ENCODE measurements at places on chromosomes 2 and 18.

GRCh38 chr2:118857677-118858484, 10.4 kb upstream of the EN1 start:
- peaks cover 97% of the 10 kb centered on the region for H3K27me3 ChIP-seq
- peak overlapping the region; percentile 53 for H3K4me3 ChIP-seq
- DNase-seq = no peak

DNA sequence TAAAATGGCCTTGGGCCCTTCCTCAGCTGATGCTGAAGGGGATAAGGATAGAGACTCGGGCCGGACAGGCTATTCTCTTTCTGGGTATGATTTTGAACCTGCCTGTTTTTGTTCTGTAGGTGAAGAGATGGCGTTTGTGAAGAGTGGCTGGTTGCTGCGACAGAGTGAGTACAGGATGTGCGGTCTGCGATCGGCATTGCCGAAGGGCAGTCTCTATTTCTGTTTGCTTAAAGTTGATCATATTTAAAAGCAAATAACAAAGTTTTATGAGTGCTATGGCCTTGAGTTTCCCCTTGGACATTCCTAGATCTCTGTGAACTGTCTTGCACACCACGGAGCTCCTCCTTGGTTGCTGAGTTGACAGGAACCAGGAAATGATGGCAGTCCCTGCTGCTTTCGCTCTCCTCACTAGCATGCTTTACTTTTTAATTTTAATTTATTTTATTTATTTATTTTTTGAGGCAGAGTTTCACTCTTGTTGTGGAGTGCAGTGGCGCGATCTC, 15.7 kb downstream of the PLEKHB2 start:
- peaks cover 39% of the 10 kb centered on the region for H3K36me3 ChIP-seq
- H3K4me3 ChIP-seq = no peak overlapping the region
- H3K27ac ChIP-seq = no peak overlapping the region
- DNase-seq = no peak
- no peaks in the 10 kb centered on the region for H3K27me3 ChIP-seq

- no peak for DNase-seq
- H3K27ac ChIP-seq = no peak overlapping the region
- no peaks in the 10 kb centered on the region for H3K36me3 ChIP-seq
- H3K4me1 ChIP-seq = peaks cover 1% of the 10 kb centered on the region
These were observed 520.3 kb downstream of the SOX11 start for GRCh38 chr2:6212491-6212890.

DNA sequence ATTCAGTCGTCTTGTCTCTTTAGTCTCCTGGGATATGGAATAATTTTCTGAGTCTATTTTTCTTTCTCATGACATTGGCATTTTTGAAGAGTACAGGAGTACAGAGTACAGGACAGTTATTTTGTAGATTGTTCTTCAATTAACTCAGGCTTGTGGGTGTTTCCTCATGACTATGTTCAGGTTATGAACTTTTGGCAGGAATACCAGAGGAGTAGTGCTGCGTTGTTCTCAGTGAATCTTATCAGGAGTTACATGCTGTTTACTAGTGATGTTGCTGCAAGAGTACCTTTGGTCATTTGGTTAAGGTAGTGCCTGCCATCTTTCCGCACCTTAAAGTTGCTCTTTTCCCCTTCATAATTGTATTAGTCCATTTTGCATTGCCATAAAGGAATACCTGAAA, 41.3 kb upstream of the AGFG1 start:
- no peak overlapping the region for H3K4me3 ChIP-seq
- H3K36me3 ChIP-seq = no peaks in the 10 kb centered on the region
- DNase-seq = no peak
- H3K27ac ChIP-seq = no peak overlapping the region
- H3K4me1 ChIP-seq = no peaks in the 10 kb centered on the region

DNA sequence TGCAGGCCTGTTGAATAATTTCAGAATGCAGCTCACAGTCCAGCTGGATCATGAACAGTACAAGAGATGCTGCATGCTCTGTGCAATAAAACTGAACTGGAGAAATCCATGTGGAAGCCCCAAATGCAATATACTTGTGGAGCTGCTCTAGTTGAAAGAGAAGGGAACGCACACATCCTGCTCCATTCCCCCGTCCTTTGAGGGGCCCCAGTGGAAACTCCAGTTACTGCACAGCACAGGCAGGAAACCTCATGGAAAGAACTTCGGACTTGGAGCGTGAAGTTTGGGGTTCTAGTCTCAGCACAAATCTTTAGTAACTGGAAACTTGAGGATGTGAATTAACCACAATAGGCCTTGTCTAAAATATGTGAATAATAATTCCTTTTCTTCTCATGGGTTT, 73.2 kb downstream of the PLA2R1 start:
- no peak for DNase-seq
- H3K4me1 ChIP-seq = no peaks in the 10 kb centered on the region
- H3K27me3 ChIP-seq = no peaks in the 10 kb centered on the region

DNA sequence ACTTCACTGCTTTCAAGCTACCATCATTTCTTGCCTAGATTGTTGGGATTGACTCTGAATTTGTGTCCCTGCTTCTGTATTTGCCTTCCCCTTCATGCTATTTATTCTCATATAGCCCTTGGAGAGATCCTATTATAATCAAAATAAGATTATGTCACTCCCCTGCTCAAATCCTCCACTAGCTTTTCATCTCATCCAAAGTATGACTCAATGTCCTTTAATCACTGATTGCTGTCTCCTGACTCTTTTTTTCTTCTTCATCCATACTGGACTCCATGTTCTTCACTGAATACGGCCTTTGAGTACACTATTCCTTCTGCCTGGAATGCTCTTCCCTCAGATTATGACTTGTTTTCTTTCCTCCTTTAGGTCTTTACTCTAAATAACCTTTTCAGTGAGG, 5.0 kb downstream of the RBKS start:
- no peak for DNase-seq
- H3K4me3 ChIP-seq = no peak overlapping the region
- H3K27ac ChIP-seq = peak overlapping the region; percentile 45
- no peaks in the 10 kb centered on the region for H3K27me3 ChIP-seq
- peaks cover 7% of the 10 kb centered on the region for H3K4me1 ChIP-seq

DNA sequence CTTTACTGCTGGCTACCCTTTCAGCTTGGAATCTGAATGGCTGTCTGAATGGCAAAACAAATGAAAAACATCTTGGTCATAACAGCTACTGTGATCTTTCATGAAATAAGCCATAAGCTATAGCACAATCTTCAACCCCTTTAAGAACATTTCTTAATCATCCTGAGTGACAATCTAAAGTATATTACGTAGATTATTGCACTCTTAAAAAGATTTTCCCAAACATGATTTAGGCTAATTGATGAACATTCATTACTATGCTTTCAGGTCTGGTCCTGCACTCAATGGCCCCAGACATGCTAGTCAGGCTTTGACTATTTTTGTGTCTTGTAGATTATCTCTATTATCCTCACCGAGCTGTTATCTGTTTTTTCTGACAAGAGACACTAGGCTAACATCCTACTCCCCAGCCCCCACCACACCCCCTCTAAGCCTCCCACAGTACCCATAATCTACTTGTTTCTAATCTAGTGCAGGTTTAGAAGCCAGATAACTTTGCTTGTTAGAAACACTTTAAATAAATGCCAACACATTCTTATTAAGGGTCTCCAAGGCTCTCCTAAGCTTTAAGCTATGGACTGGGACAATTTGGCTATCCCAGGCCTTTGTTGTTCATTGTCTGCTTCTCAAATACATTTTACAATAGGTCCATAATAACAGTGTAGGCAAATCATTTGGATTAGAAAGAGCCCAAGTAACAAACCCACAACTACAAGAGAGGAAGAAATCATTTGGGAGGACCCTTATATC, 4.2 kb downstream of the SMAD2 start:
- H3K36me3 ChIP-seq = no peaks in the 10 kb centered on the region
- H3K27ac ChIP-seq = no peak overlapping the region
- no peak for DNase-seq
- H3K4me3 ChIP-seq = no peak overlapping the region

GRCh38 chr2:238475034-238475433, 48.3 kb downstream of the ASB1 start:
- H3K36me3 ChIP-seq = no peaks in the 10 kb centered on the region
- no peak for DNase-seq
- no peak overlapping the region for H3K4me3 ChIP-seq

- H3K36me3 ChIP-seq = no peaks in the 10 kb centered on the region
- no peak overlapping the region for H3K27ac ChIP-seq
- H3K27me3 ChIP-seq = no peaks in the 10 kb centered on the region
- peaks cover 3% of the 10 kb centered on the region for H3K4me1 ChIP-seq
- peak; percentile 58 for DNase-seq
- H3K4me3 ChIP-seq = no peak overlapping the region
These were observed 87.2 kb upstream of the FSHR start for GRCh38 chr2:49241501-49241900.

- peaks cover 7% of the 10 kb centered on the region for H3K27me3 ChIP-seq
- DNase-seq = no peak
- no peak overlapping the region for H3K4me3 ChIP-seq
- H3K27ac ChIP-seq = no peak overlapping the region
- H3K4me1 ChIP-seq = no peaks in the 10 kb centered on the region
These were observed 134.5 kb downstream of the ASB1 start for GRCh38 chr2:238561230-238561629.

DNA sequence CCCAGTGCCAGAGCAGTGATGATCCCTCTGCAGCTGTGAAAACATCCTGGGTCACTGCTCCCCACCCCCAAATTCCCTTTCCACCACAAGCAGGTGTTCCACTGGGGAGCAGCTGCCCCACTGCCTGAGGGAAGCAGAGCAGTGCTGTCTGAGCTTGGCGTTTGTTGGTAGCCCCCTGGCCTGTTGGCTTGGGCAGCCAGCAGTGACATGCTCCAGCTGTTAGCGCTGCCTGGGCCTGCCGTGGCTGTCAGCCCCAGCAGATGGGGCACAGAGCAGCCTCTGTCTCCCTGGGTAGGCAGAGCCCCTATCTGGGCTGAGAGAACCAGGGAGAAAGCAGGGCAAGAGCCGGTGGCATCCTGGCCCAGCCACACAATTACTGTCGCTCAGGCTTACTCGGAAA, 247.7 kb downstream of the GLI2 start:
- H3K27ac ChIP-seq = peak overlapping the region; percentile 43
- no peak overlapping the region for H3K4me3 ChIP-seq
- no peaks in the 10 kb centered on the region for H3K27me3 ChIP-seq
- H3K36me3 ChIP-seq = peaks cover 50% of the 10 kb centered on the region
- H3K4me1 ChIP-seq = peaks cover 27% of the 10 kb centered on the region

GRCh38 chr2:214674278-214674677, 135.2 kb downstream of the BARD1 start:
- no peaks in the 10 kb centered on the region for H3K27me3 ChIP-seq
- no peak for DNase-seq
- peaks cover 2% of the 10 kb centered on the region for H3K4me1 ChIP-seq
- no peak overlapping the region for H3K4me3 ChIP-seq
- H3K36me3 ChIP-seq = no peaks in the 10 kb centered on the region

DNA sequence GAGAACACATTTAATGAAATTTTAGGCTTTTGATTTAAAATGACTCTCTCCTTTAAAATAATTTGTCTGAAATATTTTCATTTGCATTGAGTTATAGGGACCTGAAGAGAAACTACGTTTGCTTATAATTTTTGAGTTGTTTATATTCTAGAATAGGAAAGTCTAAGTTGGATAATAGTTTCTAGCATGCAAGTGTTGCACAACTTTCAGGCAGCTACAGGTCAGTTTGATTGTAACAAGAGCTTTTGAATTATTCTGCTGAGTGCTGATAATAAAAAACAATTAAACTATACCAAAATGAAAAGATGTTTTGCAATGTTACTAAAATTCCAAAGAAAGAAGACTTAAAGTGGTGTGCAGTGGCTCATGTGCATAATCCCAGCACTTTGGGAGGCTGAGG, 71.0 kb downstream of the PDE1A start:
- H3K36me3 ChIP-seq = peaks cover 4% of the 10 kb centered on the region
- no peaks in the 10 kb centered on the region for H3K27me3 ChIP-seq
- no peak for DNase-seq
- H3K27ac ChIP-seq = no peak overlapping the region

- no peaks in the 10 kb centered on the region for H3K4me1 ChIP-seq
- H3K27ac ChIP-seq = no peak overlapping the region
- no peaks in the 10 kb centered on the region for H3K27me3 ChIP-seq
- no peak for DNase-seq
These were observed 54.4 kb upstream of the ZNF397 start for GRCh38 chr18:35186291-35187034.

DNA sequence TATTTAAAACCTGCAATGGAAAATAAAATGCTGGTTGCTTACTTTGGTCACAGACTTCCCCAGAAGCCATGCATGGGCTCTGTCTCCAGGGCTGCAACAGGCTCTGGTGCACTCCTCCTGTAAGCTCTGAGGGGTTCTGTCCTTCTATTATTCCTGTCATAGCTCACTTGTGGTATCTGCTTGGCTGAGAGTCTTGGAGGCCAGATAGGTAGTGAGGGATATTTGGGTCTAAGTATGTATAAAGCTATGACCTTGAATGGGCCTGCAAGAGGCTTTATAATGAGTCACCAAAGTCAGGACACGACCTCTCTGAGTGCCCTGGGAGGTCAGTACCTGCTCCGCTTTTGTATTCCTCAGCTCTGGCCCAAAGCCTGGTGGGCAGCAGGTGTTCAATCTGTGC, 141.6 kb upstream of the CAPN13 start:
- H3K4me3 ChIP-seq = no peak overlapping the region
- no peak for DNase-seq
- H3K27ac ChIP-seq = no peak overlapping the region
- H3K4me1 ChIP-seq = peaks cover 2% of the 10 kb centered on the region
- H3K27me3 ChIP-seq = no peaks in the 10 kb centered on the region
- peaks cover 42% of the 10 kb centered on the region for H3K36me3 ChIP-seq

DNA sequence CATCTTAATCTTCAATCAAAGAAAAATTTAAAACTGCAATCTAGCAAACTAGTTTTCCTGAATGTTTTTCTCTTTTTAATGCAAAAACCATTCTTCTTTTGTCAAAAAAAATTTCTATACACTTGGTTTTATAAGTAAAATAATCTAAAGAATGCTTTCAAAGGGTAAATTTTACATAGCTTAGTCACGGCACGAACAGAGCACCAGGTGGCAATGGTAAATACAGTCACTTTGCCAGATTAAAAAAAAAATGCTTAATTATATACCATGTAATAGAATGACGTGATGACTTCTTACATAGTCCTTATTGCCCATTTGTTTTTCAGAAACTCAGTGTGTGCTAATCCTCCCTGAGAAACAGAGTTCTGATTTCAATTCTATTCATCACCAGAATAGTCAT, 10.4 kb downstream of the FEZ2 start:
- no peak overlapping the region for H3K27ac ChIP-seq
- H3K4me1 ChIP-seq = peaks cover 2% of the 10 kb centered on the region
- peaks cover 65% of the 10 kb centered on the region for H3K36me3 ChIP-seq
- DNase-seq = no peak
- no peak overlapping the region for H3K4me3 ChIP-seq
- no peaks in the 10 kb centered on the region for H3K27me3 ChIP-seq

DNA sequence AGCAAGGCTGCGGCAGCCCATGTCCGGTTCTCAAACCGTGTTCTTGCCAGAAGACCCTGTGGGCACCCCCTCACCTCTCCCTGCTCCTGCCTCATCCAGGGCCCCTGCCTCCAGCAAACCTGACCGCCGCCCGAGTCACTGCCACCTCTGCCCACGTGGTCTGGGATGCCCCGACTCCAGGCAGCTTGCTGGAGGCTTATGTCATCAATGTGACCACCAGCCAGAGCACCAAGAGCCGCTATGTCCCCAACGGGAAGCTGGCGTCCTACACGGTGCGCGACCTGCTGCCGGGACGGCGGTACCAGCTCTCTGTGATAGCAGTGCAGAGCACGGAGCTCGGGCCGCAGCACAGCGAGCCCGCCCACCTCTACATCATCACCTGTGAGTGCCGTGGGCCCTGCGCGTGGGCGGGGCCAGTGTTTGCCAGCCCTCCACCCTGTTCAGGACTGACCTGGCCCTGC, 32.2 kb downstream of the MTERF4 start:
- no peak for DNase-seq
- no peak overlapping the region for H3K4me3 ChIP-seq
- no peaks in the 10 kb centered on the region for H3K4me1 ChIP-seq
- H3K27ac ChIP-seq = no peak overlapping the region
- peaks cover 24% of the 10 kb centered on the region for H3K27me3 ChIP-seq
